Heart left ventricle (tissue), 16 donors: ENCODE measurements at places on chromosomes 11 and 22. TPM values are rescaled to one million over a fixed set of nuclear protein-coding genes. Genes with fewer than 3 reads are reported as not detected.

Gene CTSW
- 0.16 TPM for total RNA-seq

Gene FAM111B
- 0.41 TPM for total RNA-seq

Gene CHRDL2
- 1.5 TPM for total RNA-seq

Gene OR52I1
- total RNA-seq = not detected

Gene PRSS23
- 6.7 TPM for total RNA-seq

Gene METTL15
- total RNA-seq = 10.9 TPM

Gene TMEM191B
- not detected for total RNA-seq

- no peak for DNase-seq
Measured at GRCh38 chr22:49087198-49087597, 740.5 kb downstream of the BRD1 start.

DNA sequence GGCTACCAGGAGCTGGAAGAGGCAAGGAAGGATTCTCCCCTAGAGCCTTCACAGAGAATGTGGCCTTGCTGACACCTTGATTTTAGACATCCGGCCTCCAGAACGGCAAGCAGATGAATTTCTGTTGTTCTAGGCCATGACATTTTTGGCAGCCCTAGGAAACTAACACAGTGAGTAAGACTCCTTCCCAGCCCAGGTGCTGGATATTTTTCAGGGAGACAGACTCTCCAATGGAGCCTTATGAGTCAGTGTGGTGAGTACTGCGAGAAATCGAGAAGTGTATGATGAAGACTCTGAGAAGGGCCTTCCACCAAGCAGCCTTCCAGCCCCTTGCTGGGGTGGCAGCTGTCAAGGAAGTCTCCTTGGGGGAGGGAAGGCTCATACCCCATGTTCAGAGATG, 114.4 kb downstream of the OSBP2 start:
- DNase-seq = no peak

DNA sequence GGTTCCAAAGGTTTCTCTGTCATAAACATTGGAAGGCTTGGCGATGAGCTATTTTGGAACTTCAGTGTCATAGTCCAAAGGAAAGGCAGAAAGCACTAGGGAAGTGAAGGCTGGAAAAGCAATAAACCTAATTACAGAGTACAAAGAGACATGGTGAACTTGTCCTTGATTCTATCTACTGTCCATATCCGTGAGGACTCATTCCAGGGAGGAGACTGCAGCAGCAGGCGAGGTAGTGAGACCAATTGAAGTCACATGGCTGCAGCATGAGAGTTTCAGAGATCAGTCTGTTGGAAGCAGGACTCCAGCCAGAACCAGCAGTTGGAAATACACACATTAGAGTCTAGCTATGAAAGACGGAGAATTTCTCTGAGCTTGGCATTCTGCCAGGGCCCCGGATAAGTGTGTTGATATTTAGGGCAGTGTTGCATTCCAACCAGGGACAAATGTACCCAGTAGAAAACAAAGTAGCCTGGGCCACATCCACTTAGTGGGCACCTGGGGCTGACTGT, 54.1 kb upstream of the ARHGAP42 start:
- DNase-seq = peak; percentile 88

- DNase-seq = peak; percentile 51
Measured at GRCh38 chr11:94897330-94897768, 76.0 kb downstream of the CWC15 start.

DNA sequence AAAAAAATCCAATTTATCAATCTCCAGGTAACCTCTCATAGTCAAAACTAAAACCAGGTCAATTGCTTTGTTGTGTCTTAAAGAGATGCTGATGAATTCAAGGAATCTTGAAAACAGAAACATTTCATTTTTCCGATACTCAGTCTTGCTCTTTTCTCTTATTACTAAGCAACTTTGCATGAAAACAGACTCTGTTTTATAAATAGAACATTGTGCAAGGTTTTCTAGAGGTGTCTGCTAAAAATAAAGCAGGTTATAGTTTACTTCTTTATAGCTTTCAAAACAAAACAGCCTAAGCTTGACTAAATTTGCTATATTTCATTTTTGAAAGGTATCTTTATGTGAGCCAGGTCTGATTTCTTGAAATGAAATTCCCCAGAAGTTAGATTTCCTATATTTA, 109.3 kb downstream of the ARL14EP start:
- no peak for DNase-seq

DNA sequence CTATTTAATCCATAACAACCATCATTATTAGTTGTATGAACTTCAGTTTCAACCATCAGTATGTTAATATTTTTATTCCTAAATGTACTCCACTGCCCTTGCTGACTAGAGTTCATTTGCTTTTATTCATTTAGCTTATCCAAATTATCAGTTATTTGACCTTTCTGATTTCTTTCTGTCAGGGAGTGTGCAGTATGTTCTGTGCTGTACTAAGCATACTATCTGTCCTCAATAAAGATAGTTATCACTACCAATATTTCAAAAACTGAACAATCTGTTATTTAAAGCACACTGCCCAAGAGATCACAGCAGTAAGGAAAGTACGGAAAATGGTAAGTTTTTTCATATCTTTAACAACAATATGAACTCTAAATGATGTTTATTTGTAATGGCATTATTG, 8.3 kb downstream of the SLC36A4 start:
- no peak for DNase-seq

DNA sequence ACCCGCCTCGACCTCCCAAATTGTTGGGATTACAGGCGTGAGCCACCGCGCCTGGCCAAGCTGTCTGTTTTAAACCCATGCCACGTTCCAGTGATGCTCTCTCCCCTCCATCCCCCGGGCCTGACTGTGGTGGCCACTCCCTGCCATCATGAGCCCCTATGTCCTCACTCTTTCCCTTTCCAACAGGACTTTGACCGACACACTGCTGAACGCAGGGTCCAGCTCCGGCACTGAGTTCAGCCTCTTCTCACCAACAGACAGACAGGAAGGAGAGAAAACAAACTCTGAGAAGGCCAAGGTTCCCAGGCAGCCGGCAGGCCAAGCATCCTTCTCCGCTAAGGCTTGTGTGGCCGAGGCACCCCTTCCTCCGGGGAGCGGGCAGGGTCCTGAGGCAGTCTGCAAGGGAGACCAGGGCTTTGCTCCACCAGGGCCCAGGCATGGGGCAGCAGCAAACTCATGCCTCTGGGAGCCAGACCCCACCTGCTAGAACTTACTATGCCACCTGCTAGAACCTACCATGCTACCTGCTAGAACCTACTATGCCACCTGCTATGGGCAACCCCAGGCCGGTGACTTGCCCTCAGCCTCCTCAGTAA, 152.7 kb downstream of the CRYBB2 start:
- no peak for DNase-seq

DNA sequence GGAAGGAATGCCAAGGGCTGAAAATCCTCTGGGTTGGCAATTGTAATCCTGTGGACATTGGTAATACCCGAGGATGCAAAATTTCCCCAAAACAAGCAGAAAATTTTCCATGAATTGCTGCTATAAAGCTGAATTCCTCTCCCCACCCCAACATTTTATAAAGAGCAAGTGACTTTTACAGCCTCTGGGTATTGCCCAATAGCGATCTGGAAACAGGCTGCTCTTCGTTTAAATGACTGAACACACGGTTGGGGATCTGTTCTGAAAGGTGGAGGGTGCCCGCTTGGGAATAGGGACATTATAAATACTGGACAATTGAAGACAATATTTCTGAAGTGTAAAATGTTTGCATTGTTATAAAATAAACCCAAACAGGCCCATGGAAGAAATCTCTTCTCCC, 20.6 kb downstream of the EHF start:
- DNase-seq = no peak

GRCh38 chr11:68780829-68781228, 29.5 kb upstream of the TESMIN start:
- DNase-seq = peak; percentile 55

DNA sequence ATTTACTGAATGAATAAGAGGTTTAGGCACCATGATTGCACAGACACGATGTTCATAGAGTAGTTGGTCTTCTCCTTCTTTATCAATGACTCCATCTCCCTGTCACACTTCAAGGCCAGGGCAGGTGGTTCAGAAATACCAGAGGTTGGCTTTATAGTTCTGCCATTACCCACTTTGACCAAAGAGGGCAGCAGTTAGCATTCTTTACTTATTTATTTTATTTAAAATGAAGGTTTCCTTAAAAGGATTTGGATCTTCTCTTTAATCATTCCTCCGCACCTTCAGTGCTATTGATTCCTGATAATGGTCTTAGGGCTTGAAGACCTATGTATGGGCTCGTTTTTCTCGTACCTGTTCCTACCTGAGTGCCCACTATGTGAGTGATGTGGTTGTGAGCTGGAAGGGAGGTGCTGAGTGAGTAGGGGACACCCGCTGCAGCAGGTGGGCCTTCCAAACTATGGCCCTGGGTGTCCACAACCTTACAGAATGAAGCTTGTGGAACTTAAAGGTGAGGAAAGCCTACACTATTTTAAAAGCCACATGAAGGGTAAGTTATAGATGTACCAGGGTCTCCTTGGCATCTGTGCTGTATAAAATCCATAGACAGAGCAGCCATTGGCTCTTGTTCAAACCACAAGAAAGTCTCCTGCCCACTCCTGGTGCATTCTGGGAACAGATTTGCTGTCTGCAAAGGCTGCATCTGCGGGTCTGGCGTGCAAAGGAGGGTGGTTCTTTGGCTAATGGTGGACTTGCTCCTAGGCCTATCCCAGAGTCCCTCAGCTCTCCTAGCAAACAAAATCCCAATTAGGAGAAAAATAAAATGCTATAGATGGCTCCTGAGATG, 35.0 kb downstream of the TIMP3 start:
- no peak for DNase-seq

DNA sequence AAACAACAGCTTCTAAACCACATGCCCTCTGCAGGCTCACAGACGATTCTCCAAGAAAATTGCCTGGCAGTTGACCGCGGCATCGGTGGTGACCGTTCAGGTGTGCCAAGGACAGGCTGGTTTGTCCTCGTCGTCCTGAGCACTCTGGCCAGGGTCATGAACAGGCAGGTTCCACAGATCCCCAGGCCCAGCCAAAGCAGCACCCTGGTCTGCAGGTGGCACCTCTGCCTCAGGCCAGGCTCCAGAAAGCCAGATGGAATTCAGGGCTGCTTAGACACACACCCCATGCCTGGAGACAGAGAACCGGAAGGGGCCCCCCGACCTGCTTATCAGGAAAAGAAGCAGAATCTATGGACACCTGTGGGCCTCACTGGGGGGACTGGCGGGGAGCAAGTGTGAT, 338.7 kb downstream of the BRD1 start:
- no peak for DNase-seq

DNA sequence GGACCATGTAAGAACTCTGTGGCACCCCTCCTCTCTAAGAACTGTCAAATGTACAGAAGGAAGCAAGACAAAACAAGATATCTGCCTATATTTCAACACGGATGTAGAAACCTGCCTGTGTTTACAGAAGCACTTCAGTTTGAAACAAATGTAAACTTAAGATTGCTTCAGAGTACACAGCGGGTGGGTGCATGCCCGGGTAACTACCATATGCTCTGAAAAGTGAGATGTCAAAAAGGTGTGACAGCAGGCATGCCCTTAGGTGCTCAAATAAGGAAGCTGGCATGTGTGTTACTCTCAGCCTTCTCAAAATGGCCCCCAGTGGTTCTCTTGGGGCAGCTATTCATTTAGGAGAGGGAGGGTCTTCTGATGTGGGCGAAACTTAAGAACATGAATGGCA, 5.2 kb downstream of the ACP2 start:
- DNase-seq = no peak

DNA sequence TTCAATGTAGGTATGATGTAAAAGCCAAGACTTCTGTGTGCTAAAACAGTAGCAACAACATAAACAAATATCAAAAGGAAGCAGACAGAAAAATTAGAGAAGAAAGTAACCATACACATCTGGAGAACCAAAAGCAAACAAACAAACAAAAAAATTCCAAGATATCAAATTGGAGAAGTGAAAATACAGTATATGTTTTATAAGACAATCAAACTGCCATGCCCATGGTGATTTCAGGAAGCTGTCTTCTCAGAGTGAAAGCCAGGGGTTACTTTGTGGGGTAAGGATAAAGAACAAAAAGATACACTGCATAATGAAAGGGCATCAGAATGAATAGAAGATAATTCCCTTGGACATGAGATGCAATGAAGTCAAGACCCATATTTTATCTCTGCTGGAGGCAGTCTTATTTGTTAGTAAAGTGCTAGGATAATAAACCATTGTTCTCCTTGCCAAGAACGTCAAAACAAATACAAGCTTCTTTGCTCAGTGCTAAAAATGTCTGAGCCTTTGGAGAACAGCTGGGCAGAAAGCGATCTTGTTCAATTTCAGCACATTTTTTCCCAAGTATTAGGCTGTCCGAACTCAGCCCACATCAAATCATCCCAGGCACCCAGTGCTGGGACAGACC, 38.1 kb upstream of the LDLRAD3 start:
- no peak for DNase-seq

GRCh38 chr11:95108159-95108611, 18.5 kb downstream of the ENDOD1 start:
- DNase-seq = no peak

DNA sequence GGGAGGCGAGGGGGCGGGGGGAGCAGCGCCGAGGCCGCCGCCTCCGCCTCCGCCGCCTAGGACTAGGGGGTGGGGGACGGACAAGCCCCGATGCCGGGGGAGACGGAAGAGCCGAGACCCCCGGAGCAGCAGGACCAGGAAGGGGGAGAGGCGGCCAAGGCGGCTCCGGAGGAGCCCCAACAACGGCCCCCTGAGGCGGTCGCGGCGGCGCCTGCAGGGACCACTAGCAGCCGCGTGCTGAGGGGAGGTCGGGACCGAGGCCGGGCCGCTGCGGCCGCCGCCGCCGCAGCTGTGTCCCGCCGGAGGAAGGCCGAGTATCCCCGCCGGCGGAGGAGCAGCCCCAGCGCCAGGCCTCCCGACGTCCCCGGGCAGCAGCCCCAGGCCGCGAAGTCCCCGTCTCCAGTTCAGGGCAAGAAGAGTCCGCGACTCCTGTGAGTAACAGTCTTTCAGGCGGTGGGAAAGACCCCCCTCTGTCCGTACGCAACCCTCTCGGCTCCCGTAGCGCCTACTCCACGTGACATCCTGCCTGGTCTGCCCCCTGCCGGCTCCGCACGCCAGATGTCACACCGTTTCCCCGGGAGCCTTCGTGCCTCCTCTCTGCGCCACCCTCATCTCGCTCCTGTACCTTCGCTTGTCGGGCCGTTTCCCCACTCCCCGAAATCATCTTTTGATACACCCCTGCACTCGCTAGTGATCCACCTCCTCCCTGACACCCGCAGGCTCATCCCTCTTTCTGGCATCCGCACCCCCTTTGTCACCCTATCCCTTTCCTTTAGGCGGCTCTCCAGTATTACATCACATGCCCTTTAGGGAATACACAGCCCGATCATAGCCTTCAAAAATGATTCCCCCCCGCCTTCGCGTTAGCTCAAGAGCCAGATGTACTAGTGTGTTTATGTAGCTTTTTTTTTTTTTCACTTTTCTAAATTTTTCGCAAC, 598 bp downstream of the ZFP91 start:
- DNase-seq = peak; percentile 95

GRCh38 chr11:114684636-114685035, 6.3 kb downstream of the NXPE2 start:
- no peak for DNase-seq
